ENCODE measurements at places on chromosomes 7 and 10. TPM values are rescaled to one million over a fixed set of nuclear protein-coding genes. Genes with fewer than 3 reads are reported as not detected.

CCNJ gene
- total RNA-seq: 23.4 TPM

REPIN1 gene
- 72.9 TPM for total RNA-seq

GRCh38 chr7:95660023-95660434 lies 63.7 kb upstream of the PDK4 start:
- no peak for DNase-seq

DNA sequence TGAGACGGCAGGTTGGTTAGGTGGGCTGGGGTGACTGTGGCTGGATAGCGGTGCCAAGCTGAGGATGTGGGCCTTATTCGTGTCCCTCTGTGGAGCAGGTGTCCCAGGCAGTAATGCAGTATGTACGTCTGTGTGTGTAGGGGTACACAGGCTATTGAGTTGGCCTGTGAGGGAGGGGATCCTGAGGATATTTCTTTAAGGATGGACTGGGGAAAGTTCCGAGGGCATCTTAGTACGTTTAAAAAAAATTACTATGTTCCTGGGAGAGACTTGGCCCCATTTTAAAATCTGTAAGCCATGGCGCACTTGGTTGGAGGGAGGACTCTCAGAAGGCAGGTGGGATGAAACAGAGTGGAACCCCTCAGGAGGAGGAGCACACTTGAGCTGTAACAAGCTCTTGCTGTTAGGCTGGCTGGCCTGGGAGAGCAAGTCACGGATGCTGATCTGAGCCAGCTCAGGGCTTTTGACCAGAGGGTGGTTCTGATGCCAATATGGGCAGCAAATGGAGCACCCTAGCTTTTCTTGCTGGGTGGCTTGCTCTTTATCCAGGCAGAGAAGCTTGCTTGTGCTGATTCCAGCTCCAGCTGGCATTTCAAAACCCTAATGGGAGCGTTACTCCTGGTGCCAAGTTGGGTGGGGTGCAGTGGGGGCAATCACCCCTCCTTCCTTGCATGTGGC lies 765 bp downstream of the WBP1L start:
- no peak for DNase-seq

CDK14 gene
- total RNA-seq: 19.5 TPM

PLEKHS1 gene
- not detected for total RNA-seq

SAP25 gene
- not detected for total RNA-seq

DNA sequence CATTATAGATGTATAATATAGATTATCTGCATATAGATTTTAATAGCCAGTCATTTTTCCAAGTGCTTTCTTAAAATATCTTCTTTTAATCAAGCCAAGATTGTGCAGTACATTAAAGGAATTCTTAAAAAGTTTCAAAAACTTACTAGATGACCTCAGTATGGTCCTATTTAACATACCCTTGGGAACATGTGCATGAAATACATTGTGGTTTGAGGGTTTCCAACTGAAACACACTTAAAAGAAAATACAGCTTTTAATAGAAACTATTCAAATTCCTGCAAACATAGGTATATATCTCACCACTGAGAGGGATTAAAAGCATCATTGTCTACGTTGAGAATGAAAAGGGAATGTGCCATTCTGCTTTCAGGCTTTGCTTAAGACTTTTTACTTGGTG lies 364.9 kb downstream of the SUGCT start:
- DNase-seq: no peak

GIMAP4 gene
- 63.4 TPM for total RNA-seq

GRCh38 chr7:155368894-155369600 lies 71.4 kb downstream of the INSIG1 start:
- DNase-seq: no peak

DNA sequence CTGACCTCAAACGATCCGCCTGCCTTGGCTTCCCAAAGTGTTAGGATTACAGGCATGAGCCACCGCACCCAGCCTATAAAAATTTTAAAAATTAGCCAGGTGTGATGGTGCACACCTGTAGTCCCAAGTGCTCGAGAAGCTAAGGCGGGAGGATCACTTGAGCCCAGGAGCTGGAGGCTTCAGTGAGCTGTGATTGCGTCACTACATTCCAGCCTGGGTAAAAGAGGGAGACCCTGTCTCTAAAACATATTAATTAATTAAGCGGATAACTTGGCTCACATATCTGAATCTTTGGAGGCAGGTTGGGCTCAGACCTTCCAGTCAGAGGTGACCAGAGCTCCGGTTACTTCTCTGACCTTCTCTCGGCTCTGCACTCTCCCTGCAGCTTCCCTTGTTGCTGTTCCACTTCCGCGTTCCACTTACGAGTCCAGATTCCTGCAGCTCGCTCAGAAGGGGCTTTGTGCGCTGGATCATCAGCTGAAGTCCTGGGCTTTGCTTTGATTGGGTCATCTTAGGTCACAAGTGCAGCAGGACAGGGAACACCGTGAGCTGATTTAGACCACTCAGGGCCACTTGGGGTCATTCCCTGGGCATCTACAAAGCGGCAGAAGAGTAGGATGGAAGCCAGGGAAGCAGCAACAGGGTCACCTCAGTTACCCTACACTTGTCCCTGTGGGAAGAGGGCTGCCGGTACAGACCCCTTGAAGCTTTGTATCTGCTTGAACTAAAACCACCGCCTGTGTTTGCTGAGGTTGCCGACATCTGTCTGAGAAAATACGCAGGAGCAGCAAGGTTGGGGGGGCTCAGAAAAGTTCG lies 2.0 kb upstream of the ARPC1B start:
- no peak for DNase-seq

DNA sequence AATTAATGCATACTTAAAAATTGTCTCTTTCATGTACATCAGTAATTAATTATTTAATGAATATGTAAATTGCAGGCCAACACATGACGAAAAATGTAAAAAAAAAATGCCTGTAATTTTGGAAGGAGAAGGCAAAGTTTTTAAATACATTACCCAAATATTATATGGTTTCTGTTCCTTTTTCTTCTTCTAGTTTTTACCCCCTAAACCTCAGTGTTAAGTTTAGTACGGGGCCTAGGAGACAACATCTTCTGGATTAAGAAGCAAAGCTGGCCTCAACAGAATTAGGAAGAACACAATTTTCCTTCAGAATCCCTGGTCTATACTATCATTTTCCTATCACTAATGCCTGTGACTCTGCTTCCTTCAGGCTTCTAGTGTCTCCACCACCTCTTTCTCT lies 459.3 kb upstream of the NRP1 start:
- no peak for DNase-seq

- no peak for DNase-seq
Observed at GRCh38 chr10:87818505-87819288, 671 bp upstream of the ATAD1 start.
